NCI-H82 (cell line): ENCODE measurements at places on chromosomes 12 and 14.
A peak's percentile ranks its signal among the peaks of the same experiment; 100 is the strongest.

DNA sequence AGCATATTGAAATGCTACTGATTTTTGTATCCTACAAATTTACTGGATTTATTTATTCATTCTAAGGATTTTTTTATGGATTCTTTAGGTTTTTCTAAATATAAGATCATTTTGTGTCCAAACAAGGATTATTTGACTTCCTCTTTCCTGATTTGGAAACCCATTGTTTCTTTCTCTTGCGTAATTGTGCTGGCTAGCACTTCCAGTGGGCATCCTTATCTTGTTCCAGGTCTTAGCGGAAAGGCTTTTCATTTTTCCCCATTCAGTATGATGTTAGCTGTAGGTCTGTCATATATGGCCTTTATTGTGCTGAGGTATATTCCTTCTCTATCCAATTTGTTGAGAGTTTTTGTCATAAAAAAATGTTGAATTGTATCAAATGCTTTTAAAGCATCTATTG, 57.2 kb upstream of the RHOJ start:
- no peak for DNase-seq

- DNase-seq = peak; percentile 19
Measured at GRCh38 chr12:57031138-57031725, 14.9 kb upstream of the TAC3 start.

DNA sequence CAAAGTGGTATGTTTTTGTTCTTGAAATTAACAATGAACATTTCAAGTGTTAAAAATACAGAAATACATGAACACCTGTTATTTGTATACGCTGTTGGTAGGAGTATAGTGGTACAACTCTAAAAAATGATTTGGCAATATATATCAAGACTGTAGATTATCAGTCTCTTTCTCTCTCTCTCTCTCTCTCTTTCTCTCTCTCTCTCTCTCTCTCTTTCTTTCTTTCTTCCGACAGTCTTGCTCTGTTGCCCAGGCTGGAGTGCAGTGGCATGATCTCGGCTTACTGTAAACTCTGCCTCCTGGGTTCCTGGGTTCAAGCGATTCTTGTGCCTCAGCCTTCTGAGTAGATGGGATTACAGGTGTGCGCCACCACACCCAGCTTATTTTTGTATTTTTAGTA, 12.6 kb downstream of the HEBP1 start:
- no peak for DNase-seq

DNA sequence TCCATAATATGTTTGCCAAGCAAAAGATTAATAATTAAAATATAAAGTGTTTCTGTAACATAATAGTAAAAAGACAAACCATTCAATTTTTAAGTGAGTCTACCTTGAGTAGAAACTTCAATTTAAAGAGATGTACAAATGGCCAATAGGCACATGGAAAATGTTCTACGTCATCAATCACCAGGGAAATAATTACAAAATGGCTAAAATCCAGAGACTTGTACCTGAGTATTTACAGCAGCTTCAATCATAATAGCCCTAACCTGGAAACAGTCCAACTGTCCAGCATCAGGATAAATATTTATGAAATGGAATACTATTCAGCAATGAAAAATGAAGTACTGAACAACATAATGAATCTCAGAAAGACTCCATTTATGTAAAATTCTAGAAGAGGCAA, 95.5 kb upstream of the FAR2 start:
- no peak for DNase-seq

GRCh38 chr14:79383031-79383430, 828.3 kb downstream of the DIO2 start:
- no peak for DNase-seq

DNA sequence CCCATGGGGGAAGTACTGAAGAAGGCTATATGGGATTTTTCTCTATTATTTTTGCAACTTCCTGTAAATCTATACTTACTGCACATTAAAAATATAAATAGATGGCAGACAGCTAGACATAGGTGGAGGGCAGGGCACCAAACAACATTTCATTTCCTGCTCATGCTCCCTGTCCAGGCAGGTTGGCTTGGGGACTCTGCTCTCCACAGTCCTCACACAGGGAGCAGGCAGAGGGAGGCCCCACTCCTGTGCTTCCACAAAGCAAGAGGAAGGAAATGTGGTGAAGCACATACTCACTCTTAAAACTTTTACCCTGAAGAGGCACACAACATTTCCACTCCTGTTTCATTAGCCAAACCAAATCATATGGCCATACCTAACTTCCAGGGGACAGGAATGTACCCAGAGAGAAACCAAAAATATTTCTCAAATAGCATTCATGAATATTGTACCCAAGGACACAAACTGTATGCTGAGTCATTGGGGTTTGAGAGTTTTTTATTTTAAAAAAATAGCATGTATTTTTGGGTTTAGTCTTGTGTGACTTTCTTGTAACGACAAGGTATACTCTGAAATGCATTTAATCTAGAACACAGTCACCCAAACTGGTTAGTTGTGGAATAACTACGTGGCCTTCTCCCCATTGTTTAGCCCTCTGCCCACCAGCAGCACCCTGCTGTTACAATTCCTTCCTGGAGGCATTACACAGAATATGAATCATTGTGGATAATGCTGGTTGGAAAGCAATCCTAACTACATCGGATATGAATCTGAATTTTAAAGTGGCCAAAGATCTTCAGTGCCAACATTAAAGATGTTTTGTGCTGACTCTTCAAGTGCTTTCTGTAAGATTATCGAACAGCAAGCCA, 40.9 kb downstream of the RTN1 start:
- peak; percentile 69 for DNase-seq

- no peak for DNase-seq
Measured at GRCh38 chr14:73492670-73493069, 1.9 kb downstream of the RIOX1 start.

GRCh38 chr14:63713764-63714163, 14.1 kb downstream of the SGPP1 start:
- DNase-seq = no peak

- no peak for DNase-seq
Measured at GRCh38 chr12:127150028-127150427, 1116.9 kb upstream of the TMEM132C start.

GRCh38 chr12:54068418-54069070, 14.9 kb downstream of the HOXC4 start:
- DNase-seq = no peak

GRCh38 chr14:66421990-66422946, 63.9 kb upstream of the CCDC196 start:
- no peak for DNase-seq

DNA sequence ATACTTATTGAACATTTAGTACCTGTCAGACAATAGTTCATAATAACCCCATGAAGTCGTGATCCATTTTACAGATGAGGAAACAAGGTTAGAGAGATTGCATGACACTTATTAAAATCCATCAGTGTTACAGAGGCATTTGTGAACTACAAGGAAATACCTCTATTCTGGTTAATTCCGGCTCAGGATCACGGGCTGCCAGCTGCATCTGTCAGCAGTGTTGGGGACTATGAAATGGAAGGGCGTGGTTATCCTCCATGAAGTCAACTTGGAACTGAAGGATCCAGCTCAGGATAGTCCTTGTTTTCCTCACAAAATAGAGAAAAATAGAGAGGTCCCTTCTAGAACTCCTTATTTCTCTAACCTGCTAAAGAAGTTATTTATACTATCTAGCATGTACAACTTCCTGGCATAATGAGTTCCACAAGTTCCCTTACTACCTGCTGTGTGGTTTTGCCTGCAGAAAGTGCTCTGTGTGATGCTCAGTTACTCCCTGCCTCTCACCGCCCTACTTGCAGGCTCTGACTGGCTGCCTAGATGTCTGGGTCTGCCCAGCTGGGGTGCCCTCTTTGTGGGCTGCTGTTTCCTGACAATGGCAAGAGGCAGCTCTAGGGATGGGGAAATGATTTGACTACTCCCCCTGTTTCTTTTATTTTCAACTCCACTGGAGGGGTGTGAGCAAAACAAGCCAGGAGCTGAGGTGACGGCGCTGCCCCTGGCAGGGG, 36.8 kb downstream of the PLXNC1 start:
- peak; percentile 14 for DNase-seq

DNA sequence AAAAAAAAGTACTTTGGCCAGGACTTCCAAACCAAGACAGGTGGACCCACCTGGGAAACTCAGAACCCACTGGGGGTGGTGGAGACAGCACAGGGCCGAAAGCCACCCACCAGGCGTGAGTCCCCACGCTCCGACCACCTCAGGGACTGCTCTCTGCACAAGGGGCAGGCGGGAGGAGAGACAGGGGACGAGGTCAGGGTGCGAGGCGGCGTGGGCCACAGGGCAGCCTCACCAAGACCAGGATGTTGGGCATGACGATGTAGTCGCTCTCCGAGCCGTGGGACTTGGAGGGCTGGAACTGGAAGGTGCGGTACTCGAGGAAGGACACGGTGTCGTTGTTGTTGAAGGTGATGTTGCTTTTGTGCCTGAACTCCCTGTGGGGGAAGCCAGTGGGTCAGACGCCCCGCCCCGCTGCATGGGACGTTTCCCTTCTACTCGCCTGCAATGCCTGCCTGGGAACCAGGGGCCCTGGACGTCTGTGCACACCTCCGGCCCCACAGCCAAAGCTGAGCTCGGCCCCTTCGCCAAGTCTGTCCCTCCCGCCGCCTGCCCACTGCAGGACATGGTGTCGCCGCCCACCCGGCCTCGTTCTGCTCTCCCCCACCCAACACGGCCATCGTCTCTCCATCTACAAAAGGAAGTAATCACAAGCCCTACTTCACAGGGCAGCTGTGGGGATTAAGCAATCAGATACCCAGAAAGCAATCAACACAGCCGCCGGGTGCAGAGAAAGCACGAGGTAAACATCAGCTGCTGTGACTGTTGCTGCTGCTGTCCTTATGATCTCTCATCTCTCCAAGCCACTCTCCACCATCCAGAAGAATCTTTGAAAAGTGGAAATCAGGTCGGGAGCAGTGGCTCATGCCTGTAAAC, 48.7 kb downstream of the SCARB1 start:
- peak; percentile 50 for DNase-seq

GRCh38 chr12:132099739-132100138, 44.4 kb downstream of the DDX51 start:
- no peak for DNase-seq

- DNase-seq = no peak
Measured at GRCh38 chr12:13304924-13305323, 108.4 kb downstream of the EMP1 start.

DNA sequence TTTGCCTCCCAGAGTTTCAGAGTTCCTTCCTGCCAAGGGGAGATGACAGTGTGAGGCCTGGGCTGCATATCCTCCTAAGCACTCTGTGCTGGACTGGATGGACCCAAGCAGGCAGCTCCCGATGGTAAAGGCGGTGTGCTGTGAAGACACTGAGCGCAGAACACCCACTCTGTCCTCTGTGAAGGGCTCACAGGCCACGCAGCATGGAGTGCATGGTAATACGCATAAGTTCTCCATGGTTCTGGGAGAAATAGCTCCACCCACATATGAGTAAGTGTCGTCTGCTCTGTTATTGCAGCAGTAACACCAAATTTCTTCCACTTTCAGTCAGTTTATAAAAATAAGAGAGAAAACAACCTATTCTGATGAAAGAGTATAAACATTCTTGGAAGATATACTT, 55.8 kb downstream of the TMEM30B start:
- DNase-seq = no peak

- no peak for DNase-seq
Measured at GRCh38 chr12:129005416-129005815, 152.1 kb downstream of the GLT1D1 start.

- no peak for DNase-seq
Measured at GRCh38 chr12:109625131-109625559, 51.6 kb downstream of the MVK start.

GRCh38 chr14:47833011-47833410, 157.6 kb upstream of the MDGA2 start:
- DNase-seq = no peak

- DNase-seq = no peak
Measured at GRCh38 chr12:69102856-69103255, 136.5 kb upstream of the CPSF6 start.

GRCh38 chr12:75644472-75645072, 133.2 kb upstream of the KRR1 start:
- no peak for DNase-seq

GRCh38 chr12:129200576-129200975, 347.3 kb downstream of the GLT1D1 start:
- DNase-seq = no peak

- no peak for DNase-seq
Measured at GRCh38 chr12:52418576-52419110, 12.5 kb upstream of the KRT82 start.

DNA sequence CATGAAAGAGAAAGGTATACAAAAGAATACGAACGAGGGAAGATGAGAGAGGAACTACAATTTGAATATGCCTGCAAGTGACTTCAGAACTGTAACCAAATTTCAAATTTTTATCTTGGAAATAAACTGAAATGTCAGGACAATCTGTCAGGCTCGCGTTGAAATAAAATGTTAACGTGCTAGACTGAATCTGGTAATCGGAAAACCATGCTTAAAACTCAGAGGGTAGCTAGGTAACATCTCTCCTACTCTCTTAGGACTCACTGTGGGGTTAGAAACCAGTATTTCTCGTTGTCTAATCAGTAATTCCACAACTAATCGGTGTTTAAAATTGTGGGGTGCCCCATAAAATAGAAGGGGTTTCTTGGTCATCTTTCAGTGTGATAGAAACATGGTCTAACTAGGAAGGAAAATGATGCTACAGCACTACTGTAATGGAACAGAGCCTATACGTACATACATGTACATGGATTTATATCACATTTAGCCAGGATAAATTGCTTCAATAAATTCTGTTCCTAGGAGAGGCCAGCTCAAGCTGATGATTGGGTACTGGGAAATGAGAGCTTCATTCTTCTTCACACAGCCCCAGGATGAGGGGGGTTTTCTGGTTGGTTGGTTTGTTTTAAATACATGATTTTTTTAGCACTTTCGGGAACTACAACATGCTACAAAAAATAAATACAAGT, 23.9 kb downstream of the ATF7 start:
- peak; percentile 21 for DNase-seq

- DNase-seq = no peak
Measured at GRCh38 chr12:1054117-1054870, 63.3 kb downstream of the ERC1 start.

DNA sequence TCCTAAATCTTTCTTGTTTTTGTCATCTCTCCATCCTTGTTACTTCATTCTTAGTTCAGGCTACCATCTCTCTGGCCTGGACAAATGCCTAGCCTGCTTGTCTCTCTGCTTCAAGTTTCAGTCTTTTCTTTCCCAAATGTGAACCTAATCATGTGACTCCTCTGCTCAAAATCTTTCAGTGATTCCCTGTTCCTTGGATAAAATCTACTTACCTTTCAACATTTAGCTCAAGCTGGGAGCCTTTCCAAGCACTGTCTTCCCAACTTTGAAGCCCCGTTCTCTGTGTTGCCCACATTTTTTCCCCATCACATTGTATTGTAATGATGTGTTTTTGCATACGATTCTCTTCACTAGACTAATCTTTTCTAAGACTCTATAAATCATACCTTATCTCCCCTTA, 24.7 kb downstream of the SLC7A8 start:
- no peak for DNase-seq

- DNase-seq = peak; percentile 33
Measured at GRCh38 chr14:68964300-68965093, 14.6 kb downstream of the ACTN1 start.

- DNase-seq = no peak
Measured at GRCh38 chr14:89841851-89842250, 112.7 kb downstream of the EFCAB11 start.

GRCh38 chr12:3075315-3075714, 1.9 kb upstream of the TSPAN9 start:
- no peak for DNase-seq
